Right ventricle myocardium superior (tissue), 1 donor: ENCODE measurements at places on chromosomes 3 and 15. TPM values are rescaled to one million over a fixed set of nuclear protein-coding genes. Genes with fewer than 3 reads are reported as not detected.
A peak's percentile ranks its signal among the peaks of the same experiment; 100 is the strongest.

The SOX14 gene
- not detected for total RNA-seq

The CFAP92 gene
- total RNA-seq: not detected

The COMMD4 gene
- total RNA-seq: 40.7 TPM

GRCh38 chr15:68614286-68615035 lies 35.7 kb downstream of the CORO2B start:
- peak; percentile 76 for DNase-seq

DNA sequence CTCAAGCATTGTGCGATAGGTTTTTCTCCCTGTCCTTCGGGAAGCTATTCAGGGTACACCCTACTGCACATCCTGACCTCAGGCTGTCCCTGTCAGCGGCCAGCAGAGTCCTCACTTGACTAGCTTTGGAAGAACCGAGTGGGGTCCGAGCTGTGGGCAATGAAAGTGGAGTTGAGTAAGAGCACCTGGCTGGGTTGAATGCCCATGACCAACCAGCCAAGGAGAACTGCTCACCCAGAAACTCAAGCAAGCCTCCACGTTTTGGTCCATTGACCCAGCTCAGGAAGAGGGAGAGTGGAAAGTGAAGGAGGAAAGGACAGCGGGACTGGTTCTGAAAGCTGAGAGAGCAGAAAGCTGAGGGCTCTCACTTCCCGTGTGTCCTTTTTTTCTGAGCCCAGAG lies 36.0 kb upstream of the HDGFL3 start:
- no peak for DNase-seq

GRCh38 chr3:105688821-105689220 lies 180.0 kb downstream of the CBLB start:
- DNase-seq: no peak

DNA sequence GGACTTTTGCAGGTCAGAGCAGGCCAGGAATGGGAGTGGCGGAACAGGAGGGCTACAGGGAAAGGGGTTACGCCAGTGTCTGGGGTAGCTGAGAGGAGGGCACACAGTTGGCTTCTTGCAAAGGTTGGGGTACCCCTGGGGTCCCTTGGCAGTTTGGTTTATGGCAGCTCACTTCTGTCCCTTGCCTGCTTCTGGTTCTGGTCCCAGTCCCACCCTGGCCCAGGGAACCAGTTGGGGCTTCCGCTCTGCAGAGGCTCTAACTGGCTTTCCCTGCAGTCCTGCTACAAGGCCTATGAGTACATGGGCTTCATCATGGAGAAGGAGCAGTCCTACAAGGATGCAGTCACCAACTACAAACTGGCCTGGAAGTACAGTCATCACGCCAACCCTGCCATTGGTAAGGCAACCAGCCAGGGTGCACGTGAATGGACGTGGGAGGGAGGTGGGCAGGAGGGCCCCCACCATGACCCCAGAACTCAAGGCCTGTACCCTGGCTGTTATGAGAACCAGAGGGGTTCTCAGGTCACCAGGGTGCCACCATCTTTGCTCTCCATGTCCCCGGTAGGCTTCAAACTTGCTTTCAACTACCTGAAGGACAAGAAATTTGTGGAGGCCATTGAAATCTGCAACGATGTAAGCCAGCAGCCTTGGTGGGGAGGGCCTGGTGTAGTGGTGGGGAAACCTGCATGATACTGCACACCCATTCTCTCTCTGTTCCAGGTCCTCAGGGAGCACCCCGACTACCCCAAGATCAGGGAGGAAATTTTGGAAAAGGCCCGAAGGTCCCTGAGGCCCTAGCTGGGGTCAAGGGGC lies 15.2 kb downstream of the CSRNP1 start:
- DNase-seq: no peak

GRCh38 chr15:66288093-66288492 lies 5.3 kb upstream of the DIS3L start:
- no peak for DNase-seq

DNA sequence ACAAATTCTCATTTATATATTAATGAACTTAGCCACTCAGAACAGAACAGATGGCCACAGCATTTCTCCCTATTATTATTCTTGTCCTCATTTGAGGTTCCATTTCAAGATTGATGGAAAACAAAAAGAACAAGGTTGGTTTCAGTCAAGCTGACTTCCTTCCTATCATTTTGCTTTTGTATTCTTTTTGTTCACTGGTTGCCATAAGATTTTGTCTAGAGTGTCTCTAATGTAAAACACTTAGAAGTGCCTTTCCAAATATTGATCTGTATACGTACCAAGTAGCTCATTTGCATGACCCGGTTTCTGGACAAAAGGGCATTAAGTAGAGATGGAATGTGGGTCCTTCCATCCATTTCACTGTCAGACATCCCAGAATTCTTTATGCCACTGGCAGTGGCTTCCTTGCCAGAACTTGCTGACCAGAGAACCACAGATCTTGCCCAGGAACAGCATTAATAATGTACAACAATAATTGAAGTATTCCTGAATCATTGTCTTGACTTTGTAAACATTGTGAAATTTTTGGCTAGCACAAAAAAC lies 63.8 kb downstream of the PEX5L start:
- no peak for DNase-seq

GRCh38 chr15:66043264-66043663 lies 174.0 kb downstream of the RAB11A start:
- DNase-seq: no peak

DNA sequence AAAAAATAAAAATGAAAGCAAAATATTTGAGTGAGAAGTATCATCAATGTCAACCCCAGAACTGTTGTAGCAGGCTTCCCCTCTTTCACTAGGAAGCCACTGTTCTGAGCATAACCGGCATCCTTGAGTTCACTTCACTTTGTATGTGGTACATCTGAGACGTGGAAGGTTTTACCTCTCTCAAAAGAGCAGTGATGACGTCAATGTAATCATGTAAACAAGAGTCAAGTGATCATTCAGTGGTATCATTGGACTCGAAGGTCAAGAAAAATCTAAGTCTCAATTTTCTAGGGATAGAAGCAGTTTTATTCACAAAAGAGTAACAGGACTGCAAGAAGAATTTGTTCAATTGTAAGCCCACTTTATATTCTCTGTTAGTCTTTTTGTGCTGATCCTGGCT lies 339.8 kb upstream of the THRB start:
- no peak for DNase-seq

- no peak for DNase-seq
Observed at GRCh38 chr3:20490996-20491395, 305.0 kb upstream of the SGO1 start.
